LoVo (cell line): ENCODE measurements at places on chromosomes 4 and X.

DNA sequence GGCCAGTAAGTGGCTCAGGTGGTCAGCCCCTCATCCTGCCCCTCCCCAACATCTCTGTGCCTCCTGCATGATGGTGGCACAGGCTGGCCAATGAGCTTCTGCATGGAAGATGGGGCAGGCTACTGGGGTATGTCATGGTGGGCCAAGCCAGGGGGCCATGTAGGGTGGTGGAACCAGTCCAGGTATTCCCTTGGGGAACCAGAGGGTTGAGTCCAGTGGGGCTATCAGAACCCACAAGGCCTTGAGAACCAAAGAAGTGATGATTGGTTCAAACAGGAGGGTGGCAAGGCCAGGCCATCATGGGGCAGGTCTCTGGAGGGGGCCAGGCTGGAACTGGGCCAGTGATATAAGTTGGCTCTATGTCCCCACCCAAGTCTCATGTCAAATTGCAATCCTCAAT is 18.8 kb upstream of the PPP2R2C start:
- DNase-seq, result no peak

GRCh38 chr4:74117024-74117534 is 18.1 kb upstream of the CXCL2 start:
- DNase-seq, result peak; percentile 82

GRCh38 chr4:80500613-80501012 is 165.1 kb downstream of the CFAP299 start:
- DNase-seq, result no peak

GRCh38 chr4:108396900-108397497 is 223.4 kb upstream of the RPL34 start:
- no peak for DNase-seq

GRCh38 chr4:84063619-84064018 is 435.5 kb downstream of the NKX6-1 start:
- DNase-seq, result no peak

GRCh38 chrX:130213376-130213775 is 41.6 kb downstream of the RAB33A start:
- no peak for DNase-seq

- DNase-seq, result no peak
Observed at GRCh38 chrX:132751063-132751690, 207.3 kb downstream of the HS6ST2 start.
